Heart left ventricle (tissue), 16 donors: ENCODE measurements at places on chromosomes 3 and 15. TPM values are rescaled to one million over a fixed set of nuclear protein-coding genes. Genes with fewer than 3 reads are reported as not detected.

GRCh38 chr15:25724899-25725298 is 138.2 kb downstream of the ATP10A start:
- no peak for DNase-seq

- no peak for DNase-seq
These were observed 72.5 kb upstream of the PRR23C start for GRCh38 chr3:139117136-139117675.

GRCh38 chr15:100043068-100043641 is 298.6 kb downstream of the ADAMTS17 start:
- no peak for DNase-seq

DNA sequence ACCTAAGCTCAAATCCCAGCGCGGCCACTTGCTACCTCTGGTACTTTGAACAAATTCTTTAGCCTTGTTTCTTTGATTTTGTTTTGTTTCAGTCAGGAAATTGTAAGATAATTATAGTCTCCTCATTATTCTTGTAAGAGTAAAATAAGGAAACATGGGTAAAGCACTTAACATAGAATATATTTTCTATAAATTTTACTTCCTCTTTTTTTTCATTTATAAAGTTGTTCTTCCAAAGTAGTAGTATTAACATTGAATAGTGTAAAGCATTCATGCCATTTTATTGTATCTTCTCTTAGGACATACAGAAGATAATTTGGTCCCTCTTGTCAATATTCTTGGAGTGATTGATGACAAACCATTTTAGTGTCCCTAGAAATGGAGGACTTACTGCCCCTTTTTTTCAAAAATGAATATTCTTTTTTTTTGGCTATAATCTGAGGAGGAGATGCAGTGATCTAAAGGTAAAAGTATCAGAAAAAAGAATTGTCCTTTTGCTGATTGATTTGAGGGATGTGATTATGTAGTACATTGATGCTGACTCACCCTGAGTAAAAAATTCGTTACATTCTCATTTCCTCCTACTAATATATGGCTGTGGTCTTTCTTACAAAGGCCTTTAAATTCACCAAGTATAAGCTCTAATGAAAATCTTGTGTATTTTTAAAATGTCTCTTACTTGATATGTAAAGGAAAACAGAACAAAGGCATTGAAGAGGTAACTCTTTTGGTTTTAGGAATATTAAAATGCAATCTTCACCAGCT is 51.0 kb downstream of the ALCAM start:
- DNase-seq, result no peak

DNA sequence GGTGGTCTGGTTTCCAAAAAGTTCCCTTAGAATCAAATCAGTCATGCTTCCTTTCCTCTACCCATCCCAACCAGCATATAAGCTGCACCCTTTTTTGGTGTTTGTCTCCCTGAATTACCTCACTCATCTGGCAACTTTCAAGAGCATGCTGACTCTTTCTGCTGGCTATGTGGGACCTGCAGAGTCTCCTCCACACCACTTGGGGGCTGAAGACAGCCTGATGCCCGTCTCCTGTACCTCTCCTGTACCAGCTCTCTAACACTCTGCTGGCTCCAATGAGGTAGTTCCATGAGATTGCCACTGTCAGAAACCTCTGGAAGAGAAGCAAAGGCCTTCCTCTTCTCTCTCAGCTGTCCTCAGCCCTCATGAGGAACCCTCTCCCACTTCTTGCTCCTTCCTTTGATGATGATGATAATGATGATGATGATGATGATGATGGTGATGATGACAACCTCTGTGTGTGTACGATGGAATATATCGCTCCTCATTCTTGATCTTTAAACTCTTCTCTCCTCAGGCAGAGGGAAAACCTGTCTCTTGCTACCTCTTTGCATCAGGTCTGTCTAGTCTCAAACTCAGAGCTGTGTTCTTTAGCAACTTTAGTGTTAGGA is 257.5 kb downstream of the ZNF621 start:
- no peak for DNase-seq

GRCh38 chr15:99104788-99105513 is at the start of gene SYNM:
Gene SYNM, plus strand, starts transcription at chr15:99105080. Its CDS starts 120 bp downstream, at chr15:99105200.
- DNase-seq, result peak; percentile 92

- no peak for DNase-seq
These were observed 392.6 kb upstream of the ADAMTS9 start for GRCh38 chr3:65080432-65080831.

FGF12 gene
- total RNA-seq, result 193 TPM
